ENCODE measurements at places on chromosomes 3 and 15.

GRCh38 chr3:39805650-39806049, 3.8 kb upstream of the MYRIP start:
- no peak for DNase-seq

GRCh38 chr3:186432189-186432588, 70.2 kb upstream of the DGKG start:
- DNase-seq = peak; percentile 8

- DNase-seq = no peak
Observed at GRCh38 chr15:77710637-77711036, 77.9 kb upstream of the LINGO1 start.

GRCh38 chr3:53109891-53110771, 20.1 kb downstream of the RFT1 start:
- peak; percentile 55 for DNase-seq

- DNase-seq = no peak
Observed at GRCh38 chr15:96262097-96262496, 68.4 kb upstream of the NR2F2 start.

- DNase-seq = no peak
Observed at GRCh38 chr3:7682822-7683229, 818.8 kb upstream of the LMCD1 start.
